ENCODE measurements at places on chromosomes 4 and X.

GRCh38 chr4:32191961-32192360, 1471.8 kb downstream of the PCDH7 start:
- no peak for DNase-seq

GRCh38 chrX:15217161-15217560, 52.7 kb downstream of the ASB9 start:
- DNase-seq, result no peak

DNA sequence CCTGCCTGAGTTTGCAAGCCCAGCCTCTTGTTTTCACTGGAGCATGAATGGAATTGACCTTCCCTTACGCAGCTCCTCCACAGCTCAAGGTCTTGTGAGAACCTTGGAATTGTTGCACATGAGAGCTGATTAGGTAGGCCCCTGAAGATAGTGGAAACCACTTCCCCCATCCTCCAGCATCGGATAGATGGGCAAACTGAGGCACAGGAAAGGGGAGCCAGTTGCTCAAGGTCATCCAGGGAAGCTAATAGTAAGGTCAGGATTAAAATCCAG, 27.2 kb downstream of the PJA1 start:
- DNase-seq, result no peak

DNA sequence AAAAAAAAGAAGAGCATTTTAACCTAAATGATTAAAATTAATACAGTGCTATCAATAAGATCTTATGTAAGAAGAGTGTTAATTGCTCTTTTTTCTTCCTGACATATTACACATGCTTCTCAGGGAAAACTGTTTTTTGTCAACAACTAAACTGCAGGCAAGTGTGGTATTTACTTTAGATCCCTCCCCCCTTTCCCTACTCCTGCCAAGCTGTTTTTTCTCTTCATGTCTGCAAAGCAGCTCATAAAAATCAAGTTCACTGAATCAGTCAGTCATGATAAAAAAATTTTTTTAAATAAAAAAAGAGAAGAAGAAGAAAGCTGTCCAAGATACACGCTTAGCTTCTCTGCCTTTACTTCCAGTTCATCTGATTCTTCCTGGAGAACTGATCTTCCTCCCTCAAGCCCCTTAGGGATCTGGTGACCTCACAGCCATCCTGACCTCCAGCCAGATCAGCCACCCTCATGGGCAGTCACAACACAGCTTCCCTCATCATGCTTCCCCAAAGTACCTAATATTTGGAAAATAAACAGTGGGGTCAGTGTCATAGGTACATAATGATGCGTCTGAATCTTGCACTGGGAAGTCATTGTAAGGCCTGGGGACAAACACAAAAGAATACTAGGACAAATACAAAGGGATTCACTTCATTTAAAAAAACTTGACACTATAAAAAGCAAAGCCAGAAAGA, 87.0 kb downstream of the ZNF827 start:
- no peak for DNase-seq

- no peak for DNase-seq
Observed at GRCh38 chrX:97215186-97215585, 331.5 kb downstream of the RPA4 start.

GRCh38 chr4:158172261-158173258, at the start of gene GASK1B:
GASK1B (minus strand) TSS chr4:158173025; CDS start chr4:158171375, 1,650 bp downstream.
- no peak for DNase-seq

GRCh38 chr4:61462451-61463326, 262.6 kb downstream of the ADGRL3 start:
- no peak for DNase-seq

GRCh38 chr4:27048429-27049238, 188.0 kb downstream of the STIM2 start:
- DNase-seq, result peak; percentile 46

DNA sequence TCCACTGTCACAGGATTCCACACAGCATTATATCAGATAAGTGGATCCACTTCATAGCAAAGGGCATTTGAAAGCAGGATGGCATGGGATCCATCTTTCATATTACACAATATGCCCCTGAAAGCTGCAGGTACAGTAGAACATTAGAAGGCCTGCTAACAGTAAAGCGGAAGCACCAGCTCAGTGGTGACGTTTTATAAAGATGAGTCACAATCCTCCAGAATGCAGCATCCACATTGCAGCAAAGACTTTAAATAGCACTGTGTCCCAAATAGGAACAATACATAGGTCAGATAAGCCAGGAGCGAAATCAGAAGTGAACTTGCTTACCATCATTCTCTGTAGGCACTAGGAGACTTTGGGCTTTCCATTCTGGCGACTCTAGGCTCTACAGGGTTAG, 609.5 kb upstream of the FAT1 start:
- no peak for DNase-seq

DNA sequence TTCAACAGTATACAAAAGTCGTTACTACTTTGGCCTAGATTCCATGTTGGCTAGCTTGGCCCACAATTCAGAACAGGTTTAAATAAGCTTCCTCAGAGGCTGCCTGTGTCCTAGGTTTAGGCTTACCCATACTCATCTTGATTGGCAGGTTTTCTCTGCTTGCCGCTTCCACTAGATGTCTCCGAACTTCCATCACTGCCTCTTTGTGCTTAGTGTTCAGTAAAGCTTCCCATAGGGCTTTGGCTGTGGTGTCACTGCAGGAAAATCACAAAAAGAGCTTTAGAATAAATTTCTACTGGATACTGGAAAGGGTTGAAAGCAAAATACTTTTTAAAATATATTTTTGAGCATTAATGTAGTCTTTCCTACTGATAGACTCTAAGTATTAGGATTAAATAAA, 52.4 kb downstream of the SCFD2 start:
- DNase-seq, result no peak

DNA sequence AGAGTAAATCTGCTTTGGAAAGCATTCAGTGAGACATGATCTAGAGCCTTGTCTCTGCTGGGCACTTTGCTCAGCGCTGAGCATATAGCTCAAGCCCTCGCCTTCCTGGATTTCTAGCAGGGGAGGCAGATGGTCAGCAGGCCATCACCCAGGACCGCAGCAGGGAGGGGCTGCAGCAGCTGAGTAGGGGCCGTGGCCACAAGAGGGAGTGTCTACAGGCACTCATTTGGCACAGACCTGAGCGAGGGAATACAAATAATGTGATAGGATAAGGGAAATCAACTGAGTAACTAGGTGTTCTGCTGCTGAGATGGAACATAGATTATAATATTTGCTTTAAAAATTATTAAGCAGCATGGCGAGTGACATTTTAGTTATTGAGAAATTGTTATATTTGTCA, 30.2 kb downstream of the OFD1 start:
- no peak for DNase-seq

GRCh38 chr4:26362745-26363439, 42.1 kb downstream of the RBPJ start:
- no peak for DNase-seq

- no peak for DNase-seq
Observed at GRCh38 chrX:148069759-148070503, 88.8 kb downstream of the FMR1NB start.

GRCh38 chr4:7941111-7941964, 1.7 kb upstream of the AFAP1 start:
- no peak for DNase-seq

DNA sequence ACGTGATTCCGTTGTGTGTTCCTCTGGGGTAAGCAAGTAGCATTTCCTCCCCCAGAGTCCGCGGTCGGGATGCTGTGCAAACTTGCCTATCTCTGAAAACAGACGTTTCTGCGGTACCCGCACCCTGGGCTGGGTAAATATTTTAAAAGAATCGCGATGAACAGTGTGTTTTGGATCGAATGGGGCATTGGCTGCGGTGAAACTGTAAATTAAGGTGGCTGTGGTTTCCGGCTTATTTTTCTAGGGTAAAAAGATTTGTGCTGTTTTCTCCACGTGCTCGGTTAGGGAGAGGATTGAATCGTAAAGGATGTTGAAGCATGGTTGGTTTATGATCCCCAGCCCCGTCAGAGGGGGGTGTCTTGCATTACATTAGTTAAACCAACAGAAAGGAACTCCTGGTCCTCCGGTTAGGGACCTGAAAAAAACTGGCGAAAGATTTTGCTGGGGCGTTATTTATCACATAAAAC, 1.2 kb downstream of the HHIP start:
- DNase-seq, result no peak
